ENCODE measurements at places on chromosomes 6 and 20.

DNA sequence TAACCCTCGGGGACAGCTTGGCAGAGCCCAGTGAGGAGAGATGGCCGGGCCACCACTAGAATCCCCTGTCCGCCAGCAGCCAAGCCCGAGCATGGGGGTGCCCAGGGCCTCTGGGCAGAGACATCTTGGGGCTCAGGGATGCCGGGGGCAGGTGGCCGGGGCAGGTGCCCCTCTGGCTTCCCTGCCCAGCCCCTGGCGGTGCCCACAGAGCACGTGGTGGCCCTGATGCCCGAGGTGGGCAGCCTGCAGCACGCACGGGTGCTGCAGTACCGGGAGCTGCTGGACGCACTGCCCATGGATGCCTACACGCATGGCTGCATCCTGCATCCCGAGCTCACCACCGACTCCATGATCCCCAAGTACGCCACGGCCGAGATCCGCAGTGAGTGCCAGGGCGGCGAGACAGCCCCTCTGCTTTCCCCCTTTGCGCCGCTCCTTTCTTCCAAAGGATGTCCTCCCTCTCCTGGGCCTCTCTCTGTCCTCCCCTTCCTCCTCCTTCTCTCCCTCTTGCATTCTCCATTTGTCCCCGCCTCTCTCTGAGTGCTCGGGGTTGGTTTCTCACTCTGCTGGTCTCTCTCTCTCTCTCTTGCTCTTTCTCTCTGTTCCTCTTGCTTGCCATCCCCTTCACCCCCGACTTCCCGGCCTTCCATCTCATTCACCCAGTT, 11.2 kb downstream of the GDAP1L1 start:
- H3K27me3 ChIP-seq = peaks cover 1% of the 10 kb centered on the region
- no peak for DNase-seq
- no peak overlapping the region for H3K4me3 ChIP-seq
- H3K4me1 ChIP-seq = peaks cover 13% of the 10 kb centered on the region

DNA sequence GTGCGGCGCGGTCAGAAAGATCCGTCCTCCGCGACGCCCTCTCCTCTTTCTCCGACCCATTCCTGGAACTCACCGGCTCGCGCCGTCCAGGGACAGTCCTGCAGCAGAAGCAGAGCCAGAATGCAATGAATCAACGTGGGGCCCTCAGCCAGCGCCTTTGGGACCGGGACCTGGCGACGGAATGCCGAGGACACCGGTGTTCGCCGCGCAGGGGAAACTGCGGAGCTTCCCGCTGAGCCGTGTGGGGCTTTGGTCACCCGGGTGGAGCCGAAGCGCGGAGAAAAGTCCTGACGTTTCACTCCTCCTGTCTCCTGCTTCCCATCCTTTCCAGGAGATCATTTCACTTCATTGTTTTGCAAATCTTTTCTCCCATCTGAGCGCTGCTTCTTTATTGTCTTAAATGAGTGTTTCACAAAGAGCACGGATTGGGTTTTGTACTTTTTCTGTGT, 26.5 kb downstream of the ULBP1 start:
- H3K36me3 ChIP-seq = peaks cover 7% of the 10 kb centered on the region
- H3K4me3 ChIP-seq = peak overlapping the region; percentile 75
- H3K4me1 ChIP-seq = peaks cover 32% of the 10 kb centered on the region
- no peak for DNase-seq
- no peak overlapping the region for H3K27ac ChIP-seq
- peaks cover 100% of the 10 kb centered on the region for H3K27me3 ChIP-seq

- DNase-seq = no peak
- no peak overlapping the region for H3K4me3 ChIP-seq
- H3K27ac ChIP-seq = no peak overlapping the region
Observed at GRCh38 chr6:136134268-136134667, 115.8 kb downstream of the MTFR2 start.

GRCh38 chr6:85321906-85322305, 128.0 kb upstream of the NT5E start:
- no peak for DNase-seq
- no peaks in the 10 kb centered on the region for H3K27me3 ChIP-seq
- no peaks in the 10 kb centered on the region for H3K36me3 ChIP-seq
- no peaks in the 10 kb centered on the region for H3K4me1 ChIP-seq
- no peak overlapping the region for H3K4me3 ChIP-seq
- H3K27ac ChIP-seq = no peak overlapping the region

GRCh38 chr20:23101696-23102406, 15.7 kb upstream of the CD93 start:
- H3K27ac ChIP-seq = no peak overlapping the region
- no peak overlapping the region for H3K4me3 ChIP-seq
- DNase-seq = no peak
- peaks cover 10% of the 10 kb centered on the region for H3K27me3 ChIP-seq
- no peaks in the 10 kb centered on the region for H3K36me3 ChIP-seq

GRCh38 chr6:55578537-55579363, at the start of gene HMGCLL1:
HMGCLL1 (minus strand) TSS chr6:55579192; CDS start chr6:55579055, 137 bp downstream.
- no peak for DNase-seq
- H3K4me1 ChIP-seq = no peaks in the 10 kb centered on the region
- H3K36me3 ChIP-seq = no peaks in the 10 kb centered on the region
- peak within 1 kb of the TSS; percentile 55 for H3K27ac ChIP-seq
- H3K27me3 ChIP-seq = no peaks in the 10 kb centered on the region

GRCh38 chr6:88441346-88441745, 275.2 kb upstream of the CNR1 start:
- no peaks in the 10 kb centered on the region for H3K4me1 ChIP-seq
- no peak for DNase-seq
- H3K36me3 ChIP-seq = no peaks in the 10 kb centered on the region
- H3K27me3 ChIP-seq = peaks cover 21% of the 10 kb centered on the region
- no peak overlapping the region for H3K27ac ChIP-seq

DNA sequence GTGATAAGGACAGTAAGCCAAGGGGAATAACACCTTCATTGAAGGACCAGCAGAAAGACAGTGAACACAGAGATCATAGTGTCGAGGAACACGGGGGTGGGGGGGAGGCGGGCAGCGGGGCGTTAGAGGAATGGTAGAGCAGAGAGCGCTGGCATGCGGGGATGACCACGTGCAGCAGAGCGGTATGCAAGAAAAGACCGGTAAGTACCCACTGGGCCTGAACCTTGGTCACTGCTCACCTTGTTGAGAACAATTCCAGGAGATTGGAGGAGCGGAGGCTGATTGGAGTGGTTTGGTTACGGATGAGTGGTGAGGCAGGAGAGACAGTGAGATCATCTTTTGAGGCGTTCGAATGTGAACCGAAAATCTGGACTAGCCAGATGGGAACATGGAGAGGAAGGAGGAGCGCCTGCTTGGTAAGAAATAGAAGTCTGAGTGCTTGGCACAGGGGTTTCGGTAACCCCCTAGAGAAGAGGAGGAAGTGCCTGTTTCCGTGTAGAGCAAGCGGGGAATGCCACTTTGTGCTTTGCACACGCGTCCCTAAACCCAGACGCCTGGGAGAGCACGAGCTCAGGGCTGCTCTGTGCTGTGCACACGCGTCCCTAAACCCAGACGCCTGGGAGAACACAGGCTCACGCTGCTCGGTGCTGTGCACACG, 70.0 kb downstream of the FAM120B start:
- peak overlapping the region; percentile 26 for H3K27ac ChIP-seq
- peak overlapping the region; percentile 14 for H3K4me3 ChIP-seq
- H3K36me3 ChIP-seq = peaks cover 10% of the 10 kb centered on the region
- H3K4me1 ChIP-seq = peaks cover 26% of the 10 kb centered on the region

DNA sequence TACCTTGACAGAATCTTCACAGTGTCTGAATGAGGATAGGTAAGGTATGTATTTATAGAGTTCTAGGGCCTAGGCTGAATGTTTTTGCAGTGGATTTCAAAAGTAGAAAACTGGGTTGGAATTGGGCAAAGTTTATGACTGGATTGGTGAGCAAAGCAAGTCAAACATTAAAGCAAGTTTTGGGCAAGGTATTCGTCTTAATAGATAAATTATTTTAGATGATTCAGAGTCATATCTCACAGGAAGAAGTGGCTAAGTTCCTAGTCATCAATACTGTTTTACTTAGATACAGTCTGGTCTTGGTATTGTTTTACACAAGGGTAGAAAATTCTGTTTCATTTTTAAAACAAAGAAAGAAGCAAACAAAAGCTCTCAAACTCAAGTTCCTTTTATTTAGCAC, 284.1 kb upstream of the EPHA7 start:
- H3K36me3 ChIP-seq = no peaks in the 10 kb centered on the region
- no peak overlapping the region for H3K4me3 ChIP-seq
- H3K27ac ChIP-seq = no peak overlapping the region
- DNase-seq = no peak
- no peaks in the 10 kb centered on the region for H3K4me1 ChIP-seq
- H3K27me3 ChIP-seq = no peaks in the 10 kb centered on the region

- peaks cover 83% of the 10 kb centered on the region for H3K27me3 ChIP-seq
- H3K4me1 ChIP-seq = peaks cover 15% of the 10 kb centered on the region
- H3K36me3 ChIP-seq = peaks cover 3% of the 10 kb centered on the region
- no peak for DNase-seq
- H3K4me3 ChIP-seq = peak overlapping the region; percentile 62
Observed at GRCh38 chr6:112253498-112253840, 898 bp downstream of the LAMA4 start.

DNA sequence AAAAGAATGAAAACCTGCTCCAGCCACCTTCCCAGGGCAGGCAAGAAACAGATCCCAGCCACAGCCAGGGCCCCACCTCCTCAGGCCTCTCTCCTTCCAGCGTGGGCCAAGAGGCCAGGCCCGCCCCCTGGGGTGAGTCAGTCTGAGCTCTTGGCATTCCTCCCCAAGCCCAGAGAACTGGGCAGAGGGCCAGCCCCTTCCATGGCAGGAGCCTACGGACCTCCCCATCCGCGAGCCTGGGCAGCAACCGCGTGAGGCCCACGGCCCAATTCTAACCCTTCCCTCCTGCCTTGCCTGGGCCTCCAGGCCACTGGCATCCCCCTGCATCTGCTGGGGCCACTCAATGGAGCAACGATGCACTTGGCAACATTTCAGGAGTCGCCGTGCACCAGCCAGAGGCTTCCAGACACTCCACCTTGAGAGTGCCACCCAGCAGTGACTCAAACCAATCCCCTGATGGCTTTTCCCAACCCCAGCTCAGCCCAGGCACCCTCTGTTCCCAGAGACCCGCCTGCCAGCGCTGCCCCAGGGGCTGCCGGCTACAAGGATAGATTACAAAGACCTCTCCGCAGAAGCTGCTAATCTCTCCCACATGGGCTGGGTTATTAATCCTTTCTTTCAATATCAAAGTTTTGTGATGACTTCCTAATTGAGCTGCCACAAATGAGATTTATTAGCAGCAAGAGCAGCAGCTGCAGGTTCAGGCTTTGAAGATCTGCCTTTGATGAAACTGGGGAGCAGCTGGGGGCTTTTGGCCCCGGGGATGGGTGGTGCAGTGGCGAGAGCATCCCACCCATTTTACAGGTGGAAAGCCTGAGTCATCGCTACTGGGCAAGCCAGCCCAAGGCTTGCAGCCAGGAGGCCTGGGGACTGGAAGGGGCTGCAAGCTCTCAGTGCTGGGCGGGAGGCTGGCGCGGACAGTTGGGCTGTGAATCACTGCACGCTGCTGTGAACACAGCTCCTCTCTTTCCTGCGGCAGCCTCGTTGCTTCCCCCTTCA, 85.7 kb downstream of the NFATC2 start:
- no peaks in the 10 kb centered on the region for H3K27me3 ChIP-seq
- H3K4me1 ChIP-seq = peaks cover 50% of the 10 kb centered on the region
- no peak for DNase-seq
- peak overlapping the region; percentile 80 for H3K27ac ChIP-seq
- peaks cover 42% of the 10 kb centered on the region for H3K36me3 ChIP-seq

DNA sequence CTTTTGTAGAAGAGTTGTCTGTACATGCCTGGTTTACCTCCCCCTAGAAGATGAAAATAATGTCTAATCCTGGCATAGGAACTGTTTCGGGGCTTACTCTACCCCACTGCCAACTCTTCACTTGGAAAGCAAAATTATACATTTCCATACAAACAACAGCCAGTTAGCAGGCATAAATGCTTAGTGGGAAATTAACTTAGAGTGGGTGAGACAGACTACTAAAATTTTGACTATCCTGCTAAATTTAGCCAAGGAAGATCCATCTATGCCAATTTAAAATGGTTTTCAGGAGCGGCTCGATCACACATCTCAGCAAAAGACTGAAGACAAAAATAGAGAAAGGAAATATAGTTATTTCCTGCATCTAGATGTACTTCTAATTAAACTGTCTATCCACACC, 221.2 kb downstream of the TPBG start:
- H3K27me3 ChIP-seq = no peaks in the 10 kb centered on the region
- H3K27ac ChIP-seq = no peak overlapping the region

- H3K4me1 ChIP-seq = peaks cover 82% of the 10 kb centered on the region
- no peak overlapping the region for H3K4me3 ChIP-seq
- H3K27me3 ChIP-seq = no peaks in the 10 kb centered on the region
- peaks cover 14% of the 10 kb centered on the region for H3K36me3 ChIP-seq
- no peak for DNase-seq
Observed at GRCh38 chr6:137210903-137211302, 8.3 kb downstream of the IFNGR1 start.

GRCh38 chr6:156448579-156448978, 328.6 kb upstream of the ARID1B start:
- peaks cover 30% of the 10 kb centered on the region for H3K27me3 ChIP-seq
- no peaks in the 10 kb centered on the region for H3K4me1 ChIP-seq
- no peaks in the 10 kb centered on the region for H3K36me3 ChIP-seq
- no peak overlapping the region for H3K4me3 ChIP-seq

GRCh38 chr6:158807515-158808441, 11.4 kb downstream of the EZR start:
- H3K4me3 ChIP-seq = peak overlapping the region; percentile 62
- peak overlapping the region; percentile 93 for H3K27ac ChIP-seq
- no peaks in the 10 kb centered on the region for H3K27me3 ChIP-seq
- DNase-seq = no peak
- H3K4me1 ChIP-seq = peaks cover 91% of the 10 kb centered on the region

- no peaks in the 10 kb centered on the region for H3K36me3 ChIP-seq
- no peaks in the 10 kb centered on the region for H3K27me3 ChIP-seq
- peaks cover 10% of the 10 kb centered on the region for H3K4me1 ChIP-seq
- DNase-seq = no peak
- H3K27ac ChIP-seq = peak overlapping the region; percentile 37
Observed at GRCh38 chr6:137290601-137291261, 71.5 kb upstream of the IFNGR1 start.

- H3K27ac ChIP-seq = no peak overlapping the region
- no peaks in the 10 kb centered on the region for H3K36me3 ChIP-seq
- no peak for DNase-seq
- peaks cover 4% of the 10 kb centered on the region for H3K27me3 ChIP-seq
- no peaks in the 10 kb centered on the region for H3K4me1 ChIP-seq
Observed at GRCh38 chr20:8036771-8037170, 17.2 kb upstream of the TMX4 start.

All from central memory CD8-positive, alpha-beta T cell (primary cell).